ENCODE measurements at places on chromosomes 3 and 15.
A peak's percentile ranks its signal among the peaks of the same experiment; 100 is the strongest.

- no peak for DNase-seq
Measured at GRCh38 chr15:58357529-58358476, 74.0 kb upstream of the LIPC start.

- DNase-seq, result no peak
Measured at GRCh38 chr3:123272547-123272946, 70.8 kb downstream of the SEC22A start.

- no peak for DNase-seq
Measured at GRCh38 chr3:77976079-77976478, 936.2 kb downstream of the ROBO2 start.

GRCh38 chr3:50192689-50193141 lies 1.3 kb downstream of the GNAT1 start:
- peak; percentile 49 for DNase-seq

- no peak for DNase-seq
Measured at GRCh38 chr3:32428092-32429068, 36.7 kb downstream of the CMTM7 start.

DNA sequence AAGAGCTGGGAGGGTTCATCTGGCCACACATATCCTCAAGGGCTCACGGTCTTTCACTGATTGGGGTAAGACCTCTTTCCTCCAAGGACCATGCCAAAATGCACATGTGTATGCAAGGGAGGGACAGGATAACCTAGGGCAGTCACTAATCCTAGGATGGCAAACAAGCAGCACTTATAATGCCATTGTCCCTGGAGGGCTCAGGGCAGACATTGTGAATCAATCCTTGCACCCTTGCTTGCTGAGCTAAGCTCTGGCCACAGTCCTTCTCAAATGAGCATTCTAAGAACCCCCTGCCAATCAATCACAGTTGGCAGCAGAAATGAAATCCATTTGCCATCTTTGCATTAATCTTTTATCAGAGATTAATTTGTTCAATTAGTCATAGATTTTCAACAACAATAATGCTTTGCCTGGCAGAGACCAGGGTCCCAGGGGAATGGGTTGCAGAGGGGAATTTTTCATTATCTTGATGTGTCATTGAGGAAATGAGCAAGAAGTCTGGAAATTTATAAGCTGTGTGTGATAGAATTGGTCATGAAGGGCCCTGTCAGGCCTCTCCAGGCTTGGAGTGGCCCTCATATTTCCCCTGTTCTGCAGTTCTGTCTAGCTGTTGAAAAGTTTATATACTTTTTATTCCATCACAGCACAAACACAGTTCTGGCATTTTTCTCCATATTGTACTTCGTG lies 57.2 kb upstream of the KY start:
- no peak for DNase-seq

GRCh38 chr15:76439542-76439941 lies 103.0 kb downstream of the ISL2 start:
- no peak for DNase-seq

GRCh38 chr3:135148398-135149020 lies 353.4 kb downstream of the EPHB1 start:
- DNase-seq, result peak; percentile 37

DNA sequence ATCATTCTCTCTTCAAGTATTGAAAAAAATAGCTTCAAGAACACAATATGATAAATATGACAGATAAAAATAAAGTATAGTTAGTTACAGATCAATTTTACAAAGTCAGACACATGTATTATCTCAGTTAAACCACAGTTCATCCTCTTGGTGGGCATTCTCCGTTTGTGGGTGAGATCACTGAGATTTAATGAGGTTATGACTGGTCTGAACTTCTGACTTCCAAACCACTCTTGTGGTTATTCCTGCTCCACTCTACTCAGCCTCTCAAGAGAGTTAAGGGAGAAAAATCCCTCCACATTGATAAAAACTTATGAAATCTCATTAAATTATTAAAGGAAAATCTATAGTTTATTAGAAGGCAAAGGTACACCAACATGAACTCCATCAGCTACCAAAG lies 229.9 kb upstream of the LRTM1 start:
- DNase-seq, result no peak

DNA sequence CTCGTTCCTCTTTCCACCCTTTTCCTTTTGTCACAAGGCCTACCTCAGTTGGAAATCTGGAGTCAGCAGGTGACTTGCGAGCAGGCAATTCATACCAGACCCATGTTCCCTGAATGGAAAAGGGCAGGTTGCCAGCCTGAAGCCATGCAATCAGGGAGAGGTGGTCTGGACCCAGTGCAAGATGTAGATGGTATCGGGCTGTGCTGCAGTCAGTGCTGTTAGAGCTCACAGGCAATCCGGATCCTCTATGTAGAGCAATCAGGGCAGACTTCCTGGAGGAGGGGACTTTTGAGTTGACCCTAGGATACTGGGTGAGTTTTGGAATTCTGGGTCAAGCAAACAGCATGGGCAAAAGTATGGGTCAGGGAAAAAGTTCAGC lies 18.9 kb downstream of the LOXL1 start:
- no peak for DNase-seq

DNA sequence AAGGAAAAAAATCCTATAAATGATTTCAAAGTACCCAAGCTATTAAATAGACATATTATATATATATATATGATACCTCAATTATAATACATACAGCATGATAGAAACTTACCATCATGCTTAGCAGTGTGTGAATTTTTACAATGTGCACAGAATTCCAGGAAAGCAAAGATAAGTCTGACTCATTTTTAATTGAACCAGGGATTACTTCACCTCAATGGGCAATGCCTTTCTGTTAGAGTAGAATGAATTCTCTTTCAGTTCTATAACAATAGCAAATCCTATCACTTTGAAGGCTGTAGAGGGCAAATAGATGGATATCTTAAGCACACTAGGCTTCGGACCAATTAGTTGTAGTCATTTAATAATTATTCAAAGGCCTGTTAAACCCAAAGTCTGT lies 54.8 kb upstream of the P3H2 start:
- no peak for DNase-seq

DNA sequence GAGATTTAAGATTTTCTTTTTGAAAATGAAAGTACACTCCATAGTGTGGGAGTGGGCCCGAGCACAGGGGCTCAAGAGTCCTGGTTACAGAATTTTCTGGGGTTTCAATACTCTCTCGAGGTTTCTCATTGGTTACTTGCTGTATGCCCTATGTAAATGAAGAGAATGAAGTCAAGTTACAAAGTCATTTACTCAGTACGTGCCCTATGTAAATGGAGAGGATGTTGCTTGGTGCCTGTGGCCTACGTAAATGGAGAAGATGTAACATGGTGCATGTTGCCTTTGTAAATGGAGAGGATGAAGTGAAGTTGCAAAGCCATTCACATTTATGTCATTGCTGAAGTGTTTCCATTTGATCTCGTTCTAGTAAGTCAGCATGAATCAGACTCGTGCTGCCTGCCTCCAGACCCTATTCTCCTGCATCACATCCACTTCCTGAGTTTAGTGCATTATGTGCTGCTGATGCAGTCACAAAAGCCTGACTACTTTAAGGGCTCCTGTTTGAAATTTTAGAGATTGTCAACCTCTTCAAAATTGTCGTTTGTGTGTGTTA lies 302.0 kb downstream of the ZBBX start:
- DNase-seq, result no peak

DNA sequence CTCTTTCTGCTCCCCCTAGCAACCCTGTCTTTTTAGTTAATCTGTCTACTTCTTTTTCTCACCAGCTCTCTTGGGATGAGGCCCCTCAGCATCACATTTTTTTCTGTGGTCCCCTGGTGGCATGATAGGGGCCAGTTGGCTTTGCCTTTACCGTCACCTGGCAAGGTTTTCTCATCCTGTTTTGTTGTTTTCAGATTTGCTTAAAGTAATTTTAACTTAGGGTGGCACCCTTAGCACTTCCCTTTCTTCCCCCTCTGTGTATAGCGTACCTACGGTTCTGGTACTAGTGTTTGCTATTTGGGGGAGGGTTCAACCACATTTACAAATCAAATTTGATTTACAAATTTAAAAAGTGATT lies 35.6 kb downstream of the PDCD6IP start:
- no peak for DNase-seq

GRCh38 chr3:5360453-5360852 lies 172.9 kb downstream of the EDEM1 start:
- no peak for DNase-seq

DNA sequence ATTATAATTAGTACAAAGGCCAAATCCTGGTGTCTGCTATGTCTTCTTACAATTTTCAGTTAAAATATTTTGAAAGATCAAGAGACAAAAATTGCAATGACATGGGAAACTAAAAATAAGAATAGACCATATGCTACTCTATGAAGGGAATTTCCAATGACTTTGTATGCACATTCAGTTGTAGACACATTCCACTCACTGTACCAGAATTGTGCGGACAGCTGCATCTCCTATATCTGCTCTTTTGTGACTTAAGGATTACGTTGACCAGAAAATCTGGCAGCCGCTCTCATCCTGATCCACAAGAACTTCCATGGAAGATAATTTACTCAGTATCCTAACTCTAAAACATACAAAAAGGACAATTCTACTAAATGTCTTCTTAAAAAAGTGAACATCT lies 493.9 kb upstream of the KCNMB2 start:
- DNase-seq, result no peak

DNA sequence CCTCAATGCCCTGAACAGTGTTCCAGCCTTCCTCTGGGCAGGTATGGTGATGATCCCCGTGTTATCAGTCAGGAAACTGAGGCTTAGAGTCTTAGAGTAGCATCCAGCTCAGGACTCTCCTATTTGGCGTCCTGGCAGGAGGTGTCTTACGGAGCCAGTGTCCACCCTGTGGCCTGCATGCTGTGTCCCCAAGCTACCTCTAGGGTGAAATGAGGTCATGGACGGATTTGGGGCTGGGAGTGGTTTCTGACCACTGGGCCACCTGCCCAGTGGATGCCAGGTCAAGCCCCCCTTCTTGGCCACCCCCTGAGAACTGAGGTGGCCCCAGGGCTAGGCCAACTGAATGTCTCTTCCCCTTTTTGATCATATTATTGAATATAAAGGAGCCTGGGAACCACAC lies 27.2 kb upstream of the SLC6A6 start:
- no peak for DNase-seq

DNA sequence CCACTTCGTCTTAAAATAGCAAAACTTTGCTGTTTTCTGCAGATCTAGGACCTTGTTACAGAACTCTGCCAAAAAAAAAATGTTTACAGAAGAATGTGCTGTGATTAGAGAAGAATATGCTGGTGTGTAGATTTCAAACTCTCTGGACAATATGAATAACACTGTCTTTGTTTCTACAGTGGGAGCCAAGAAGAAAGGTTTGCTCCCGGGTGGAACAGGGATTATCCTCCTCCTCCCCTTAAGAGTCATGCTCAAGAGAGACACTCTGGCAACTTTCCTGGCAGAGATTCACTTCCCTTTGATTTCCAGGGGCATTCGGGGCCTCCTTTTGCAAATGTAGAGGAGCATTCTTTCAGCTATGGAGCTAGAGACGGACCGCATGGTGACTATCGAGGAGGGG lies 27.3 kb downstream of the RBM6 start:
- peak; percentile 34 for DNase-seq

DNA sequence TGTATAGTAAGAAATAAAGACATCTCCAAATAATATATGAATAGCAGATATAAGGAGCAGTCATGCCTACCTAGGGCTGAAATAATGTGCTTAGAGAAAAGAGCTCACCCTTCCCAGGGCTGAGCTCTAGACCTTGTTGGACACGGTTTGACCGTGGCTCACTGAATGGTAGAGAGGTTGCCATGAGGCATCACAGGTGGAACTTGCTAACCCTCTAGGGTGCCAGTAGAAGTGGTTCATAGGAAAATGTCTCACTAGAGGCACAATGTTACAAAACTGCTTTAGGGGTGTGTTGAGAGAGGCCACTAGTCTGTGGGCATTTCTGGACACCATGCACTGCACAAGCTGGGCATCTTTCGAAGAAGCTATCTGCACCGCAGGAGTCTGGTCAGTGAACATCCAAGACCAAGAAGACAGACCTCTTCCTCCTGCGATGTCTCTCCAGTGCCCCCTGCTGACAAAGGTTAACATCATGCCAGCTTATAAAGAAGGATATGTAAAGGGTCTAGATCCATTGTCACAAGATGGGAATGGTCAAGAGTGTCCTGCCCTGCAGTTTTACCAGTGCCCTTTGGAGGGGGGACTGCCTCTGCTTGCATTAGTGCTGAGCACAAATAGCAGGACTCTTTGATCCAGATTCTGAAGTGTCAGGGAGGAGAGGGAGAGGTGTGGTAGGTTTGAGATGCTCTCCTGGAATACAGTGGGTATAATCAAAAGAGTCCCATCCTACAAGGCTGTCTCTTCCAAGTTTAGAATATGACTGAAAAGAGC lies 266.8 kb downstream of the ZNF385D start:
- peak; percentile 81 for DNase-seq
